ENCODE measurements at places on chromosomes 6 and 20. TPM values are rescaled to one million over a fixed set of nuclear protein-coding genes. Genes with fewer than 3 reads are reported as not detected.

DNA sequence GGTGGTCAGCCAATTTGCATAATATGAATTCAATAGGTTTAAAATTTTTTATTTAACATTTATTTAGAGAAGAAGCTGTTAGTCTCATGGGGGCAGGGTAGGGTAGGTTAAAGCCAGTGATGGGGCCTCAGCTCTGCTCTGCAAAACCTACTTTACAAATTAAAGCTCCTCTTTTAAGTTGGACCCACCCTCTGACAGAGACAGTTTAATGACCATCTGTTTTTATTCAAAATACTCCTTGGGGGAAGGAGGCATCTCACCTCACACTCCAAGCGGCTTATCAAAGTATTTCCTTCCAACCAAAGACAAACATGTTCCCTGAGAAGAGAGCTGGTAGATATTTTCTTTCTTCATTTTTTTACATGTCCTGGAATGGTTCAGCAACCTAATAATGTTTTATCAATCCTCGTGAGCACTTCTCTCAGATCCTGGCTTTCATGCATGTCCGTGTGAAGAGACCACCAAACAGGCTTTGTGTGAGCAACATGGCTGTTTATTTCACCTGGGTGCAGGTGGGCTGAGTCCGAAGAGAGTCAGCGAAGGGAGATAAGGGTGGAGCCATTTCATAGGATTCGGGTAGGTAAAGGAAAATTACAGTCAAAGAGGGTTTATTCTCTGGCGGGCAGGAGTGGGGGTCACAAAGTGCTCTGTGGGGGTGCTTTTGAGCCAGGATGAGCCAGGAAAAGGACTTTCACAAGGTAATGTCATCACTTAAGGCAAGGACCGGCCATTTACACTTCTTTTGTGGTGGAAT lies 184.7 kb downstream of the GJA1 start:
- H3K4me3 ChIP-seq: no peak overlapping the region
- no peaks in the 10 kb centered on the region for H3K27me3 ChIP-seq
- H3K27ac ChIP-seq: peak overlapping the region; percentile 86
- peaks cover 9% of the 10 kb centered on the region for H3K4me1 ChIP-seq
- H3K36me3 ChIP-seq: peaks cover 5% of the 10 kb centered on the region

- no peak overlapping the region for H3K27ac ChIP-seq
- H3K4me3 ChIP-seq: no peak overlapping the region
- peaks cover 30% of the 10 kb centered on the region for H3K36me3 ChIP-seq
- peaks cover 14% of the 10 kb centered on the region for H3K4me1 ChIP-seq
These were observed 1.9 kb downstream of the LTV1 start for GRCh38 chr6:143845033-143845432.

Gene TREM2
- total RNA-seq: not detected

DNA sequence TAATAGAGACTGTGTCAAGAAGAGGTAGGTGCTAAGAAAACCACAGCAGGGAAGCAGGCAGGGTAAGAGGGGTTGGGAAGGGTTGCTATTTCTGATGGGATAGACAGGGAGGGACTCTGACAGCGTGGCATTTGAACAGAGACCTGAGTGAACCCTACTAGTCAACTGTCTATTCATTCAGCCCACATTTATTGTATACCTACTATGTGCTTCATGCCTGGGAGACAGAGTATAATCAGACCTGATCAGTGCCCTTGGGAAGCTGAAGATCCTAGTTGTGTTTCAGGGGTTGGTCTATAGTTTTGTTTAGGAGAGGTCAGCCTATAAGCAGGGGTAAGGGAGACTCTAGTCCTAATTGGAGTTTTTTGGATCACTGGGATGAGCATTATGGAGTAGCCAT lies 14.9 kb upstream of the CAPN11 start:
- H3K27me3 ChIP-seq: no peaks in the 10 kb centered on the region
- H3K4me1 ChIP-seq: no peaks in the 10 kb centered on the region
- no peak overlapping the region for H3K27ac ChIP-seq
- H3K36me3 ChIP-seq: peaks cover 37% of the 10 kb centered on the region
- H3K4me3 ChIP-seq: no peak overlapping the region
- DNase-seq: no peak

GRCh38 chr6:152846825-152847224 lies 96.2 kb downstream of the VIP start:
- H3K27ac ChIP-seq: no peak overlapping the region
- no peak for DNase-seq
- no peaks in the 10 kb centered on the region for H3K27me3 ChIP-seq
- H3K4me1 ChIP-seq: no peaks in the 10 kb centered on the region
- H3K36me3 ChIP-seq: no peaks in the 10 kb centered on the region

Gene CST1
- total RNA-seq: not detected

DNA sequence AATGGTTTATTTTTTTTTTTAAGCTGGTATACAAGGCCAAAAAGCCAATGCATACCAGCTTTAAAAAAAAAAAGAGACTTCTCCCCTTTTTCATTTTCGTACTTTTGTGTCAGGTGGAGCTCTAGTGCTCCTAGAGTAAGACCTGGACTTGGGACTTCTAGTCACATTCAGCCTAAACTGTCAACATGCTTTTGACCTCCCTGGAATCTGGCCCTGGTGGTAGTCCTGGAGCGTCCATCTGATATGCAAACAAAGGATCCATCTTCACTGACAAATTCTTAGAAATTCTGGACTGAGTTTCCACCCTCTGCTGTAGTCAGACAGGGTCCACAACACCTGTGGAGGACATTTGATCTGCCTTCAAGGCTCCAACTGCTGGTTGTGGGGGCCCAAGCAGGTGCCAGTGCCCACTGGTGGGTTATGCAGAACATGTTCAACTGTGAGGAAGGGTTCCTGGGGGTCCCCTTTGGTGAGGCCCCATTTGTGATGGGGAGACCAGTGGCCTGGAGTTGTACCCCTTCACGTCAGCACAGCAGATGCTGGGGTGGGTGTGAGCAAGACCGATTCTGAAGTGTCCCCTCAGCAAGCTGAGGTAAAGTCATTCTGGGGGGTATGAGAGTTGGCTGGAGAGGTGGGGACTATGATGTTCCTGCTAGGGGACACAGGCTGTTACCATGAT lies 12.6 kb upstream of the PCMTD2 start:
- peaks cover 52% of the 10 kb centered on the region for H3K27me3 ChIP-seq
- no peak overlapping the region for H3K27ac ChIP-seq
- no peaks in the 10 kb centered on the region for H3K36me3 ChIP-seq
- no peak for DNase-seq
- no peak overlapping the region for H3K4me3 ChIP-seq

Gene HLA-DQB2
- total RNA-seq: not detected

DNA sequence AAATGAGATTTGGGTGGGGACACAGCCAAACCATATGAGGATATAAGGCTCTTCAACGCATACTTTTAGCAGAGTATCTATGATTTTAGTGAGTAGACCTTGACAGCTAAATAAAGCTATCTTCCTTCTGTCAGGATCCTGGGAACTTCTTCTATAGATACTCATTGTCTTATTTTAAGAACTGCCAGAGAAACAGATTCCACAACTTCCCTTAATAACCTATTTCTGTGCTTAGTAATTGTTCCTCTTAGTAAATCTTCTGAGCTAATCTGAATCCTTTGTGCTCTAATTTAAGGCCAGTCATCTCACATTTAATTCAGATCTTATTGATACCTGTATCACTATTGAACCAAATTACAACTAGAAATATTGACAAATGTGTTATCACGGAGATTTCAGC lies 64.0 kb upstream of the CEP85L start:
- DNase-seq: no peak
- peaks cover 10% of the 10 kb centered on the region for H3K4me1 ChIP-seq
- H3K4me3 ChIP-seq: no peak overlapping the region
- no peaks in the 10 kb centered on the region for H3K36me3 ChIP-seq
- no peak overlapping the region for H3K27ac ChIP-seq

DNA sequence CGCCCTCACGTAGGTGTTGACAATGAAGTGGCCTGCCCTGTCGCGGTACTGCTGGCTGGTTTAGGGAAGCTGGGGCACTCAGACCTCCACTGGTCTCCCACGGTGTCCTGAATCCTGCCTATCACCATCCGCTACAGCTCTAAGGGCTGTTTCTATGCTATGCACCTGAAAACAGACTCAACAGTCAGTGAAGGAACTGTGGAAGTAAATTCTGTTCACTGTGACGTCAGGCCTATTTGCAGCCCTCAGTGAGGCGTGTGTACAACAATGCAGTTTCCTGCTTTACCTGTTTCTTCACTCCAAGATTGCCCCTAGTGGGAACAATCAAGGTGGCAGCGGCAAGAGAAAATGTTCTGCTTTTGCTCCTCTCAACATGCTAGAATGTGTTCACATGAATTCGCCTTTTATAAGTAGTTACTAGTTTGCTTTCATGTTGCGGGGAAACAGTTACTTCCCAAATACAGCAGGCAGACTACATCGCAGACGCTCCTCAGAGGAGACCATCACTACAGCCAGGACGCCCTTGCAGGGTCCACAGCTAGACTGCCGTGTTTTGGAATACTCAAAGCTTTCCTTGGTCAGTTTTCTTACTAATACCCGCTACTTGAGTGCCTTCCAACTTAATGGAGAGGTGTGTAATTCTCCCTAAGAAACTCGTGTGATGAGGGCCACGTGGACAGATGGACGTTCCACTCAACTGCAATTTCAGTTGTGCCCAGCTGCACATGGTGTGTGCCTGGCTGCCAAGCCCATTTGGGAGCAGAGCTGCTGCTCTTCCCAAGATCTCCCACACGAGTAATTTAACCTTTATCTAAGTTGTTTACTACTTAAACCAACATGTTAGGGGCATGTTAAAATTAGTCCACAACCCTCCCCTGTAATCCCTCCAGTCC lies 25.4 kb downstream of the DIDO1 start:
- DNase-seq: no peak
- peak overlapping the region; percentile 39 for H3K4me3 ChIP-seq
- H3K27ac ChIP-seq: peak overlapping the region; percentile 92
- peaks cover 36% of the 10 kb centered on the region for H3K4me1 ChIP-seq

Gene QRSL1
- total RNA-seq: 16.1 TPM

- H3K36me3 ChIP-seq: peaks cover 8% of the 10 kb centered on the region
- H3K27me3 ChIP-seq: peaks cover 20% of the 10 kb centered on the region
- peaks cover 6% of the 10 kb centered on the region for H3K4me1 ChIP-seq
- no peak overlapping the region for H3K27ac ChIP-seq
- no peak for DNase-seq
- peak overlapping the region; percentile 66 for H3K4me3 ChIP-seq
These were observed 770 bp downstream of the ULBP3 start for GRCh38 chr6:150068151-150068550.

DNA sequence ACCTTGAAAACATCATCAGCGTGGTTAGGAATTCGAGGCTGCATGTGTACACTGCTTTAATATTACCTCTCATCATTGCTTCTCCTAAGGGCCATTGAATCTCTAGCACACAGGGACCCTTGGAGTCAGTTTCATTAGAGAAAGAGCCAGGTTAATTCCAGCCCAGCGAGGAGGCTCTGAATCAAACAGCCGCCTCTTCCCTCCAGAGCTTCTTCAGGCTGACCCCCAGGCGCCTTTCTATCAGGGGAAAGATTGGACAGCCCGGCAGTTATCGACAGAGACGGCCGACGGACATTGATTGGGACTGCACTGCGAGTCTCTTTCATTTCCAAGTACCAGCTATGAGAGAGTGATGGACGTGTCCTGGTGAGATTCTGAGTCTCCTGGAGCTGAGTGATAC lies 159.2 kb downstream of the ANKRD60 start:
- H3K4me3 ChIP-seq: no peak overlapping the region
- no peak overlapping the region for H3K27ac ChIP-seq
- DNase-seq: peak; percentile 11
- H3K27me3 ChIP-seq: peaks cover 67% of the 10 kb centered on the region
- H3K36me3 ChIP-seq: no peaks in the 10 kb centered on the region

DNA sequence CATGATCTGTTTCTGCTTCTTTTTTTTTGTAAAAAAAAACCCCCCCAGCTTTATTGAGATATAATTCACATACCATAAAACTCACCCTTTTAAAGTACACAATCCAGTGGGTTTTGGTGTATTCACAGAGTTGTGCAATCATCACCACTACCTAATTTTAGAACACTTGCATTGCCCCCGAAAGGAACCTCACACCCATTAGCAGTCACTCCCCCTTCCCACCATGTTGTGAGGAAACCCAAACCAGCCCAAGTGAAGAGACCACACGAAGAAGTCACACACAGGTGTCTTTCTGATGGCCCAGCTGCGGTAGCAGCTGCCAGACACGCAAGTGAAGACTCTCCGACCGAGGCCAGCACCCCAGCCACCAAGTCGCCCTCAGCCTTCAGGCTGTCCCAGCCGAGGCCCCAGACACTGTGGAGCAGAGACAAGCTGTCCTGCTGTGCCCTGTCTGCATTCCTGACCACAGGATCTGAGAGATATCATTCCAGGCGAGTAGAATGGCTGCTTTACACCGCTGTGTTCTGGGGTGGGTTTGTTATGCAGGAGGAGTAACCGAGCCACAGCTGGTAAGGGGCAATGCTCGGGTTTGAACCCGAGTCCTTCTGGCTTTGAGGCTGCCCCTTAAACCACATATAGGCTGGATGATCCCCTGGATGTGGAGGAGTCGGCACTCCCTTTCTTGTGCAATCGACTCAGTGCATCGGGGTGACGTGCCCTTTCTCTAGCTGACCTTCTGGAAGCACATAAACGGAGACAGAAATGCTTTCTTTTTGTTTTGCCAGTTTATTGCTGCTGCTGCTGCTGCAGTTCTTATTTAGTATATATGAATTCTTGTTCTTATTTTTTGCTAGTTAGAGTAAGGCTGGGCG lies 59.1 kb upstream of the PTPN1 start:
- H3K4me3 ChIP-seq: peak overlapping the region; percentile 7
- DNase-seq: no peak
- H3K27me3 ChIP-seq: no peaks in the 10 kb centered on the region
- no peaks in the 10 kb centered on the region for H3K36me3 ChIP-seq
- peak overlapping the region; percentile 16 for H3K27ac ChIP-seq

- H3K27me3 ChIP-seq: no peaks in the 10 kb centered on the region
- peaks cover 89% of the 10 kb centered on the region for H3K4me1 ChIP-seq
- H3K36me3 ChIP-seq: no peaks in the 10 kb centered on the region
- DNase-seq: no peak
- no peak overlapping the region for H3K4me3 ChIP-seq
These were observed 16.2 kb downstream of the METTL24 start for GRCh38 chr6:110341663-110342596.

DNA sequence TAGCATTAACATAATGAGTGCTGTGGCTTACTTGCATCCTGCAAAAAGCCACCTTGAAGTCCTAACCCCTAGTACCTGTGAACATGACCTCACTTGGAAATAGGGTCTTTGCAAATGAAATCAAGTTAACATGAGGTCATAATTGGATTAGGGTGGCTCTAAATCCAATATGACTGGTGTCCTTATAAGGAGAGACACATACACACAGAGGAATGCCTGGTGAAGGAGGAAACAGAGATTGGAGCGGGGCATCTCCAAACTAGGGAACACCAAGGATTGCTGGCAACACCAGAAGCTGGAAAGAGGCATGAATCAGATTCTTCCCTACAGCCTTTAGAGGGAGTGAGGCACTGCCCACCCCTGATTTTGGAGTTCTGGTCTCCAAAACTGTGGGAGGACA lies 17.6 kb upstream of the RPS6KA2 start:
- no peak overlapping the region for H3K4me3 ChIP-seq
- H3K36me3 ChIP-seq: no peaks in the 10 kb centered on the region
- DNase-seq: no peak
- H3K27me3 ChIP-seq: peaks cover 4% of the 10 kb centered on the region
- H3K4me1 ChIP-seq: peaks cover 6% of the 10 kb centered on the region
- H3K27ac ChIP-seq: no peak overlapping the region

- H3K27me3 ChIP-seq: no peaks in the 10 kb centered on the region
- peak overlapping the region; percentile 11 for H3K27ac ChIP-seq
- H3K4me1 ChIP-seq: peaks cover 72% of the 10 kb centered on the region
- no peak overlapping the region for H3K4me3 ChIP-seq
These were observed 37.7 kb downstream of the DSE start for GRCh38 chr6:116408491-116408890.

GRCh38 chr6:53464483-53464882 lies 80.4 kb downstream of the GCLC start:
- no peaks in the 10 kb centered on the region for H3K36me3 ChIP-seq
- H3K4me1 ChIP-seq: peaks cover 18% of the 10 kb centered on the region
- DNase-seq: no peak
- no peak overlapping the region for H3K27ac ChIP-seq
- H3K27me3 ChIP-seq: no peaks in the 10 kb centered on the region
- H3K4me3 ChIP-seq: no peak overlapping the region

Gene SPDEF
- 0.50 TPM for total RNA-seq
